ENCODE measurements at places on chromosomes 5 and 9.

GRCh38 chr5:75108515-75108914 is 56.2 kb upstream of the GCNT4 start:
- no peak for DNase-seq

DNA sequence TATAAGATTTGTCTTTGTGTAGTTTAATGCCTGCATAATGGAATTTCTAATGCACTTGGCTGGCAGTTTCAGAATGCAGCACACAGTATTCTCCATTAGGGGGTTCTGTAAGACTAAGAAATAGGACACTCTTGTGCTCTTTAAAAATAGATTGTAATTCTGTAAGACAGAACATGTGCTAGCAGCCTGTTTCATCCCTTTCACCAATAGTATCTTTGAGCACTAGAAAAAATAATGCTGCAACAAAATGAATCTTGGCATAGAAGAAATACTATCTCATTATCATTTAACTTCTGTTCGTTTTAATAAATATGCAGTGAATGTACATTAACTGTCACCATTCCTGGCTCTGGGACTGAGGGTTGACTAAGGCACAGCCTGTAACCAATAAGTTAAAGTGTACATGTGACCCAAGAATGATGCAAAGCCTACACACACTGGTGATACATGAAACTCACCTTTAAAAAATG is 23.8 kb upstream of the ZNF622 start:
- DNase-seq, result no peak

DNA sequence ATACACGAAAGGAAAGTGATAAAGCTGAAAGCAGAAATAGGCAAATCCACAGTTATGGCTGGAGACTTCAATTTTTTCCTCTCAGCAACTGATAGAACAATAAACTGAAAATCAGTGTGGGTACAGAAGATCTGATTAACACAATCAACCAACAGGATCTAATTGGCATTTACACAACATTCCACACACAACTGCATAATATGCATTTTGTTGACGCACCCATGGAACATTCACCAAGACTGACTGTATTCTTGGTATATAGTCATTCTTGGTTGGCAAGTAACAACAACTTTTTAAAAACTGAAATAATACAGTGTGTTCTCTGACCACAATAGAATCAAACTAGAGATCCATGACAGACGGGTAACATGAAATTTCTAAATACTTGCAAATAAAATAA is 218.7 kb upstream of the S1PR3 start:
- no peak for DNase-seq

DNA sequence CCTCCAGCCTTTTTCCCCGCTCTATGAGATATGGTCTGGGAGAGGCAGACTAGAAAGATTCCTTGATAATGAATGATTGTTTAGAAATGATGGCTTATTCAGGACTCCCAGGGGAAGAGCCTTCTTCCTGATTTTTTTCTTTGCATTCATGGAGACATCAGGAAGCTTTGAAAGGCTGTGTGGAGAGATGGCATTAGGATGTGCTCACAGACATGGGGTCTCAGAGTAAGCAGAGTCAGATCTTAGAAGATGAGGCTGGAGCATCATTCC is 37.1 kb downstream of the PPARGC1B start:
- DNase-seq, result no peak

DNA sequence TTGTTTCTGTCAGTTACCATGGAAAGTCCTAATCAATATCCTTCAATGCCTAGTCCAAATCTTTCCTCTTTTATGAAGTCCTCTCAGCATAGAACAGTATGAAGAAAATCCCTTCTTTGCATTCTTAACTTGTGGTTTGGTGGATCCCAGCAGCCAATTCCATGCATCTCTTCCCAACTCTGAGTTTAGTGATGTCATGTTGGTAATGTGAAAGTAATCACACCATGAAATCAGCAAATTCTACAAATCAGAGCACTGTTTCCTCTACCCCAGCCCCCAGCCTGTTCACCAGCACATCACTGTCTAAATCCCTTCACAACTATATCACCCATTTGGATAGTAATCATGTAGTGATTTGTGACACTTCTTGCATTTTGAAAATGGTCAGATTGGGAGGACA is 4.7 kb upstream of the C1QTNF2 start:
- DNase-seq, result no peak

GRCh38 chr5:161094411-161094810 is 242.4 kb upstream of the ATP10B start:
- DNase-seq, result no peak

- DNase-seq, result no peak
Measured at GRCh38 chr5:10530601-10531320, 33.1 kb upstream of the ANKRD33B start.

DNA sequence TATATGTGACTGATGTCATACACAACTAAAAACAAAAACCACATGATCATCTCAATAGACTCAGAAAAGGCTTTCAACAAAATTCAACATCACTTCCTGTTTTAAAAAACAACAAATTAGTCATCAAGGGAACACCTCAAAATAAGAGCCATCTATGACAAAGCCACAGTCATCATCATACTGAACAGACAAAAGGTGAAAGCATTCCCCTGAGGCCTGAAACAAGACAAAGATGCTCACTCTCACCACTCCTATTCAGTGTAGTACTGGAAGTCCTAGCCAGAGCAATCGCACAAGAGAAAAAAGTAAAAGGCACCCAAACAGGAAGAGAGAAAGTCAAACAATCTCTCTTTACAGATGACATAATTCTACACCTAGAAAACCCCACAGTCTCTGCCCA is 893.5 kb upstream of the EDIL3 start:
- DNase-seq, result no peak

GRCh38 chr5:6886866-6887265 is 173.6 kb downstream of the TENT4A start:
- DNase-seq, result no peak

- DNase-seq, result no peak
Measured at GRCh38 chr5:173537228-173537627, 79.2 kb downstream of the BOD1 start.

DNA sequence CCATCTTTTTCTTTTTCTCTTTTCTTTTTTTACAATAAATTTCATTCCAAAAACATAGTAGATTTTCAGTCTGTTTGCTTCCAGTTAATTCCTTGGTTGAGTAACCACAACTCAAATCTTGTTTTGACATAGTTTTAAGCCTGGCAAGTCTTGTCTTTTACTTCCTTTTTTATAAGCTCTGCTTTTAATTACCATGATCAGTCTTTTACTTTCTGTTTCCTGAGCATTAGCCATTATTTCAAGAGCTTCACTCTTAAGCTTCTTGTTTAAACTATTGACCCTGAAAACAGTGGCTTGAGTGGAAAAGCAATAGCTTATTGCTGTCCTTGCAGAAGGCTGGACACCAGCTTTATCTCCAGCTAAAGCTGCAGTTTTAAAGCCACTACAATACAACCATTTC is 1363.3 kb downstream of the MAT2B start:
- no peak for DNase-seq

DNA sequence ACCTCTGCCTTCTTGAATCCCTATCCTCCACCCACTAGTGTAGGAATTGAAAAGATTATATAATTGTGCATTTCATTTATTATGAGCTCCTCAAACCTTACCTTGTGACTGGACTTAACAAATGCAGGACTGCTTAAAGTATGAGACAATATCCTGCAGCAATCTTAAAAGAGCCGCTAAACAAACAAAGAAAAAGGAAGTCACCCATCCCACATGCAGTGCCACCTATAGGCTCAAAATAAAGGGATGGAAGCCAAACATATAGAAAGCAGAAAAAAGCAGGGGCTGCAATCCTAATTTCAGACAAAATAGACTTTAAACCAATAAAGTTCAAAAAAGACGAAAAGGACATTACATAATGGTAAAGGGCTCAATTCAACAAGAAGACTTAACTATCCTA is 8.7 kb downstream of the PCAT7 start:
- no peak for DNase-seq
